ENCODE measurements at places on chromosomes 2 and 18. TPM values are rescaled to one million over a fixed set of nuclear protein-coding genes. Genes with fewer than 3 reads are reported as not detected.
A peak's percentile ranks its signal among the peaks of the same experiment; 100 is the strongest.

The HOXD1 gene
- not detected for total RNA-seq

The SPDYA gene
- 4.9 TPM for total RNA-seq

DNA sequence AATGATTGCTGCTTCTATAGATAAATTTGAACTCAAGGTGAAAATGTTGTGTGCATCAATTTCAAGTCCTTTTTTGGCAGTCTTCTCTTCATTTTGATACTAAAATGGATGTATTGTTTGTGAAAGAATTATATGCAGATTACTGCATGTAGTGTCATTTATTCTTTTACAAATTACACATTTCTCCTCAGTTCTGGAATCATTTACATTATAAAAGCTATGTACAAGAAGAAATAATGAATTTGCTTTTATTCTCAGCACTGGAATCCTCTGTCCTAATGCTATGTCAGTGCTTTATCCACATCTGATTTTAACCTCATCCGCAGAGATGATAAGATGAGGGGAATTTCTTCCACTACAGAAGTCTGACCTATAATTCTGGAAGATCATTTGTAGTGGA is 220.8 kb upstream of the UBE2E3 start:
- no peak for DNase-seq

GRCh38 chr2:151774506-151774905 is 40.2 kb upstream of the NEB start:
- DNase-seq = no peak

DNA sequence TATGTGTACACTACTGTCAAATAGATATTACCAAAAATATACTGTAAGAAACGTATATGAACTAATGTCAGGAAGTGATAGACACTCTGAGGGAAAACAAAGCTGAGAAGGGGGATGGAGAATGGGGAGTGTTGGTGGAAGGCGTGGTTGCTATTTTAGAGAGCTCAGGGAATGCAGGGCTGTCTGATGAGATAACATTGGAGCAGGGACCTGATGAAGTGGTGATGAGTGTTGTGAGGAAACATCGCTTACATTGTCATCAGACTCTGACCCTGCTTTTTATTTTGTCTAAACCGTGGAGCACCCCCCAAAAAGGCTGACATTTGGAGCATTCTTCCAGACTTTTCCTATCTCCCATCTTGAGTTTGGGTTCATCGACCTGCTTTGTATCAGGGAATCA is 194.7 kb downstream of the LTBP1 start:
- no peak for DNase-seq

The ERICH2 gene
- total RNA-seq = not detected

The PIKFYVE gene
- 45.8 TPM for total RNA-seq

GRCh38 chr2:64325852-64326577 is 127.9 kb upstream of the LGALSL start:
- peak; percentile 72 for DNase-seq

The PLCL1 gene
- 17.6 TPM for total RNA-seq

DNA sequence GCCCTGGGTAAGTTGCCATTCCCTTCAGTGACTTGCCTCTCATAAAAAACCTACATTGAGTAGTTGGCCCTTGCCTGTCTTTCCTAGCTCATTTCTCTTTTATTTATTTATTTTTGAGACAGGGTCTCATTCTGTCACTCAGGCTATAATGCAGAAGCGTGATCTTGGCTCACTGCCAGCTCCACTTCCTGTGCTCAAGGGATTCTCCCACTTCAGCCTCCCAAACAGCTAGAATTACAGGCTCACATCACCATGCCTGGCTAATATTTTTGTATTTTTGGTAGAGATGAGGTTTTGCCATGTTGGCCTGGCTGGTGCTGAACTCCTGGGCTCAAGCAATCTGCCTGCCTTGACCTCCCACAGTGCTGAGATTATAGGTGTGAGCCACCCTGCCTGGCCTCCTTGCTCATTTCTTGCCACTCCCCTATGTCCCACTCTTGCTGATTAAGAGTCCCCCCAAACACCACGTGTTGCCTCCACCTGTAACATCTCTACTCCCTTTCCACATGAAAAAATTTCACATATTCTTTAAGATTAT is 12.6 kb downstream of the EVA1A start:
- DNase-seq = peak; percentile 3

GRCh38 chr2:36520431-36520830 is 77.5 kb downstream of the FEZ2 start:
- DNase-seq = no peak

GRCh38 chr2:124585277-124585676 is 560.2 kb downstream of the CNTNAP5 start:
- DNase-seq = no peak

The RFTN2 gene
- not detected for total RNA-seq

DNA sequence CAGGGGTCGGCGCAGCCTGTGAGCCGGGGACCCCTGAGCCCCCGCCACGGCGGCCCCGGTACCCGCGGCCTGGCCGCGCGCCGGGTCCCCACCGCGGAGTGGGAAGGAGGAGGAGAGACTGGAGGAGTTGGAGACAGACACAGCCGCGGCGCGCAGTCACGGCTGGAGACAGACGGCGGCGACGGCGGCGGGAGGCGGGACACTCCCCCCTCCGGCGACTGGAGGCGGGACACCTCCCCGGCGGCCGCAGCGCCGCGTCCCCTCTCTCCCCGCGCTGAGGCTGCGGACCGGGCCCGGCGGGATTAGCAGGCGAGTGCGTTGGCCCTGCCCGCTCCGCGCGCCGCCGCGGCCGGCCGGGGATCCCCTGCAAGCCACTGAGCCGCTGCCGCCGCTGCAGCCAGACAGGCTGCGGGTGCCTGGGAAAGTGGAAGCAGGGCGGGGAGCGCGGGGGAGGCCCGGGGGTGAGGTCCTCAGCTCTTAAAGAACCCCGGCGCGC is 1.0 kb upstream of the LDLRAD4 start:
- peak; percentile 59 for DNase-seq

- peak; percentile 47 for DNase-seq
These were observed 3.5 kb upstream of the RNPEPL1 start for GRCh38 chr2:240564561-240565332.

GRCh38 chr2:165645930-165646831 is 147.9 kb downstream of the GALNT3 start:
- no peak for DNase-seq

DNA sequence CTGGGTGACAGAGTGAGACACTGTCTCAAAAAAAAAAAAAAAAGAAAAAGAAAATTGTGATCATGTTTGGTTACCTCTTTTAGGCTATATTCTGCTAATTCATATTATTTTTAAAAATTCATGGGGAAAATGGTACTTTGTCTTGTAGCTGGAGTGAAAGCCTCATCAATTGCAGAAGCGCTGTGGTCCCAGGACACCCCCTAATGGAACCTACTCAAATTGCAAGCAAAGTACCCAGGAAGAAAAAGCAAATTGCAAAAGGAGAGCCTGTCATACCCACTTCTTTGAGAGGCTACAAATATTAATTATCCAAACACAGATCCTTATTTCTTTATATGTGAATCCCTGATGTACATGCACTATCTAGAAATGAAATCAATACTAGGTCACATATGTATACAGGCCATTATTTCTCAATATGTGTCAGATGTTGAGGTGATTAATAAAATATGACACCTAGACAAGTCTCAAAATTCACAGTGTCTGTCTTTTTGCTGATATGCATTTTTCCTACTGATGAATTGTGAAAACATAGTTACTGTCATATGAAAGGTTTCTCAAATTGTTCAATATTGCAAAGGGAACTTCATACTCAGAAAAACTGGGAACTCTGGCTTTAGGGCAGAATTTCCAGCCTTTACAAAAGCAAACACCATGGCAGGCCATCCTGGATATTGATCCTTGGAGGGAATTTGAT is 12.6 kb downstream of the CRACDL start:
- no peak for DNase-seq

- no peak for DNase-seq
These were observed 670.4 kb downstream of the KCNJ3 start for GRCh38 chr2:155368934-155369333.

Data from CD4-positive, alpha-beta memory T cell (primary cell).